Posterior vena cava (tissue), 2 donors: ENCODE measurements at places on chromosomes 2 and 18. TPM values are rescaled to one million over a fixed set of nuclear protein-coding genes. Genes with fewer than 3 reads are reported as not detected.

Gene RESP18
- total RNA-seq, result not detected

Gene ABHD3
- 8.4 TPM for total RNA-seq

Gene MAL
- total RNA-seq, result 1.0 TPM

Gene KCNG2
- total RNA-seq, result 0.56 TPM

Gene B3GNT7
- total RNA-seq, result 5.7 TPM

Gene REG3A
- total RNA-seq, result not detected
